ENCODE measurements at places on chromosomes 5 and 9.

- DNase-seq = no peak
These were observed 167.5 kb upstream of the DMRT1 start for GRCh38 chr9:673966-674526.

DNA sequence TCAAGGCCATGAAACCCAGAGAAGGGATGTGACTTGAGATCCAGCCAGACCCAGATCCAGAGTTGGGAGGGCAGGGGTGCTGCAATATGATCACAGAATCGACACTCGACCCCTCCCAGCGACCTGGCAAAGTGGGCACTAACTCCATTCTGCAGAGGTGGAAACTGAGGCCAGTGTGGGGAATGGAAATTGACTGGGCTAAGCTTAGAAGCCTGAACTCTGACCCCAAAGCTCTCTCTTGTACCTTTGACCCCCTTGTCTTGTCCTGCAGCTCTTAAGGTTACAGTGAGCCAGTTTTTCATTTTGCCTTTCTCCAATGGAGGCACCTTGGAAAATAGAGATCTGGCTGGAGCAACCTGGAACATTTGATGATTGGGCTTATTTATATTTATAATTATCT lies 14.5 kb upstream of the ERGIC1 start:
- DNase-seq = no peak

GRCh38 chr9:109602987-109603386 lies 104.9 kb upstream of the PTPN3 start:
- DNase-seq = no peak

- DNase-seq = no peak
These were observed 83.9 kb downstream of the PTPN3 start for GRCh38 chr9:109414125-109414785.

GRCh38 chr9:21414220-21414940 lies 5.5 kb downstream of the IFNA8 start:
- DNase-seq = no peak

- DNase-seq = no peak
These were observed 23.5 kb downstream of the SLC6A3 start for GRCh38 chr5:1421521-1422341.

Data from cortex of kidney (tissue), 1 donor.